AG08395 (cell line): ENCODE measurements at places on chromosomes 7 and 10.

DNA sequence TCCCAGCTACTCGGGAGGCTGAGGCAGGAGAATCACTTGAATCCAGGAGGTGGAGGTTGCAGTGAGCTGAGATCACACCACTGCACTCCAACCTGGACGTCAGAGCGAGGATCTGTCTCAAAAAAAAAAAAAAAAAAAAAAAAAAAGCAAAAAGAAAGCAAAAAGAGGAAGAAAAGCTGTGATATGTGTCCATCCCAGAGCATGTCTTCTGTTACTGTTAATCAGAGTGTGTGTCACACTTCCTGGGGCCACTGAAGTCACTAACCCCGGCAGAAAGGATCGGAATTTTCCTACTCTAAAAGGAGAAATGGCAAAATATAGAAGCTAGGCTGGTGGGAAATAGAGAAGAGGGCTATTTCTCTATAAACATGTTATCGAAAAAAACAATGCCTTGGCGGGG lies 11.9 kb downstream of the PIK3AP1 start:
- DNase-seq = no peak

GRCh38 chr7:36928718-36929117 lies 204.4 kb upstream of the AOAH start:
- no peak for DNase-seq

GRCh38 chr7:134527979-134528371 lies 608 bp downstream of the AKR1B10 start:
- peak; percentile 69 for DNase-seq

GRCh38 chr7:94243066-94243711 lies 151.5 kb upstream of the COL1A2 start:
- DNase-seq = no peak

GRCh38 chr10:33967606-33968120 lies 633.2 kb upstream of the NRP1 start:
- no peak for DNase-seq

- no peak for DNase-seq
Measured at GRCh38 chr10:12348294-12348869, 965 bp upstream of the CAMK1D start.

DNA sequence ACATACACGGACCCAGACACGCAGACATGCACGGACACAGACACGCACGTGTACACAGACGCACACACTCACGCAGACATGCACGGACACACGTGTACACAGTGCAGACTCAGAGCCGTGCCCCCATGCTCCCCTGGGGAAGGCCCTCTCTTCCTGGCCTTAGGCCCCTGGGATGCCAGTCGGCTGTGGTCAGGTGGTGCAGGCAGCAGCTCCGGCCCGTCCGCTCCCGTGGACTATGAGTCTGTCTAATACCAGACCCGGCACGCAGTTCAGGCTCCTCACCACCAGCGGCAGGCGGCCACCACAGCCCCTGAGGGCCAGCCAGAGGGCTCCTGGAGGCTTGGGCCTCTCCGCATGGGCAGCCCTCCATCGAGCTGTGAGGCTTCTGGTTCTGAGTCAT lies 52.0 kb upstream of the NKX6-2 start:
- DNase-seq = no peak
